ENCODE measurements at places on chromosomes 5 and 9. TPM values are rescaled to one million over a fixed set of nuclear protein-coding genes. Genes with fewer than 3 reads are reported as not detected.

DNA sequence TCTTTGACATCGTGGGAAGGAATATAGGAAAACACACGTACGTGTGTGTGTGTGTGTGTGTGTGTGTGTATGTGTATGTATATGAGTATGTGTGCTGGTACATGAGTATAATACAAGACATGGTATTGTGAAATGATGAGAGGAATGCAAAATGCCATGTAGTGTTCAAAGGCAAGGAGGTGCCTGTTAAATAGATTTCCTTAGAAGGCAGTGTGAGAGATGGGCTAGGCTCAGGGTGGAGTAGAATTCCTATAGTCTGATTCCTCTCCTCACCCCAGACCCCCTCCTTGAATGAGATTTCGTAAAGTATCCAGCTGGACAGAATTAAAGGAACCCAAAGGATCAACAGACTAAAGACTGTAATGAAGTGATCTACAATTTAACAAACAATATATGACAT is 11.1 kb downstream of the GPR21 start:
- H3K36me3 ChIP-seq = peaks cover 8% of the 10 kb centered on the region
- H3K4me1 ChIP-seq = peaks cover 5% of the 10 kb centered on the region
- H3K27me3 ChIP-seq = no peaks in the 10 kb centered on the region
- H3K4me3 ChIP-seq = no peak overlapping the region
- no peak for DNase-seq

- no peaks in the 10 kb centered on the region for H3K4me1 ChIP-seq
- no peaks in the 10 kb centered on the region for H3K36me3 ChIP-seq
- DNase-seq = no peak
- H3K4me3 ChIP-seq = no peak overlapping the region
- H3K27me3 ChIP-seq = no peaks in the 10 kb centered on the region
- H3K27ac ChIP-seq = no peak overlapping the region
Measured at GRCh38 chr5:99058466-99058865, 129.7 kb upstream of the CHD1 start.

DNA sequence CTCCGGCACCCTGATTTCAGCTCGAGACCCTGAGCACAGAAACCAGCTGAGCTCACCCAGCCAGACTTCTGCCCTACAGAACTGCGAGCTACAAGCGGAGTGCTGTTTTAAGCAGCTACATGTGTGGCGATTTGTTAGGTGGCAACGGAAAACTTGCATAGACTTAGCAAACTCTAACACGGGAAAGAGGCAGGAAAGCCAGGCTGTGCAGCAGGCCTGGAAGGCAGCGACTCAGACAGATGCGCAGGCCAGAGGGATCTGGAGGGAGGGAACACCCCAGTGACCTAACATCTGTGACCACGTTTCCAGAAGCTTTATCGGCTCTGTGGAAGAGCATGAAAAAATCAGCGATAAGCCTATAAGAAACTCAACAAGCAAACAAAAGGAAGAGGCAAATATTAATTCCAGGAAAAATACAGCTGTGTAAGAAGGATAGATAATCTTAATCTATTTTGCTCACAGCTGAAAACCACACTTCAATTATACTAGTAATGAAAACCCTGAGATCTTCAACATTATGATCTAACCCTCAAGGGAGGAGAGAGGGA is 11.0 kb downstream of the UBAC1 start:
- no peak overlapping the region for H3K4me3 ChIP-seq
- peaks cover 4% of the 10 kb centered on the region for H3K36me3 ChIP-seq
- H3K27me3 ChIP-seq = no peaks in the 10 kb centered on the region
- H3K27ac ChIP-seq = peak overlapping the region; percentile 31

Gene LCNL1
- not detected for total RNA-seq

- DNase-seq = no peak
- H3K4me3 ChIP-seq = no peak overlapping the region
- H3K4me1 ChIP-seq = no peaks in the 10 kb centered on the region
- H3K36me3 ChIP-seq = no peaks in the 10 kb centered on the region
Measured at GRCh38 chr5:91212714-91213092, 170.4 kb downstream of the ARRDC3 start.

Gene TNFSF8
- not detected for total RNA-seq

GRCh38 chr5:107090506-107090905 is 580.2 kb downstream of the EFNA5 start:
- peak overlapping the region; percentile 97 for H3K27ac ChIP-seq
- H3K4me1 ChIP-seq = peaks cover 37% of the 10 kb centered on the region
- DNase-seq = no peak
- no peak overlapping the region for H3K4me3 ChIP-seq
- H3K27me3 ChIP-seq = no peaks in the 10 kb centered on the region
- H3K36me3 ChIP-seq = peaks cover 8% of the 10 kb centered on the region
